ENCODE measurements at places on chromosomes 5 and 9.

GRCh38 chr9:8633784-8634183 is 834.2 kb upstream of the DMAC1 start:
- H3K36me3 ChIP-seq, result no peaks in the 10 kb centered on the region
- H3K4me1 ChIP-seq, result no peaks in the 10 kb centered on the region
- no peaks in the 10 kb centered on the region for H3K27me3 ChIP-seq
- no peak overlapping the region for H3K27ac ChIP-seq

DNA sequence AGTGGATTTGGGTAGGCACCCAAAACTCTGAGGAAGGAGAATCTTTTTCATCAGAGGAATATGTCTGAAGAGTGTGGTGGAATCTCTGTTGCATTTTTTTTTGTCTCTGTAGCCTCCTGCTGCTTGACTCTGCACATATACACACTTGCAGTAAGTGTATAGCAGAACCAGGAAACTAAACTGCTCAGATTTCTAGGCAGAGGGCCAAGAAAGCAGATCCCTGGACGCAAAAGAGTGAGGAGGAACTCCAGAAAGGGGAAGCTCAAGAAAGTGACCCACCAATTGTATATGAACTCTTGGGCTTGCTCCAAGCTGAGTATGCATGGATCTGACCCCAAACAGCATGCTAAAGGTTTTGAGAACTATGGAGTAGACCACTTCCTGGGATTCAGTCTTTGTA is 181.8 kb downstream of the GADD45G start:
- ATAC-seq, result no peak
- no peak overlapping the region for H3K4me3 ChIP-seq
- no peaks in the 10 kb centered on the region for H3K36me3 ChIP-seq

GRCh38 chr5:17229313-17229712 is 11.9 kb downstream of the BASP1 start:
- peaks cover 36% of the 10 kb centered on the region for H3K27me3 ChIP-seq
- H3K4me1 ChIP-seq, result no peaks in the 10 kb centered on the region
- no peak overlapping the region for H3K27ac ChIP-seq
- ATAC-seq, result no peak

DNA sequence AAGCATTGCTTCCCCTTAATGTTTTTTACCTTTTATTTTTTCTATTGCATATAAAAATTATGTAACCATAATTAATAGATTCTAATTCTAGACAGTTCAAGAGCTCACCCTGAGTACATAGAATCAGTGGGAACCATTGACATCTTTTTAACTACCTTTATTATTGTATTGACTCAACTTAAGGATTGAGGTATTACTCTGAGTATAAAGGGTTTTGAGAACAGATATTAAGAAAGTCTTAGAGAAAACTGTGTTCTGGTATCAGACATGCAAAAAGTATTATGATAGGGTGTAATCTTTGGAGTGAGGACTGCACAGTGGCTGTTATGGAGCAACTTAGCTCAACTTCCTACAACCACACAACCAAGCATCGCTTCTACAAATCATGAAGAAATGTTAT is 8.9 kb downstream of the SPEF2 start:
- H3K27me3 ChIP-seq, result no peaks in the 10 kb centered on the region
- no peak overlapping the region for H3K27ac ChIP-seq
- peaks cover 28% of the 10 kb centered on the region for H3K36me3 ChIP-seq
- no peaks in the 10 kb centered on the region for H3K4me1 ChIP-seq

- H3K36me3 ChIP-seq, result no peaks in the 10 kb centered on the region
- no peaks in the 10 kb centered on the region for H3K4me1 ChIP-seq
- H3K27me3 ChIP-seq, result peaks cover 10% of the 10 kb centered on the region
- ATAC-seq, result no peak
Measured at GRCh38 chr5:423233-423565, 19.8 kb upstream of the EXOC3 start.

- no peaks in the 10 kb centered on the region for H3K36me3 ChIP-seq
- H3K27me3 ChIP-seq, result peaks cover 10% of the 10 kb centered on the region
- no peaks in the 10 kb centered on the region for H3K4me1 ChIP-seq
- H3K27ac ChIP-seq, result no peak overlapping the region
- no peak for ATAC-seq
- H3K4me3 ChIP-seq, result no peak overlapping the region
Measured at GRCh38 chr5:58444805-58445204, 15.1 kb downstream of the PLK2 start.

- no peaks in the 10 kb centered on the region for H3K27me3 ChIP-seq
- no peak overlapping the region for H3K4me3 ChIP-seq
- H3K27ac ChIP-seq, result no peak overlapping the region
- no peaks in the 10 kb centered on the region for H3K4me1 ChIP-seq
- no peak for ATAC-seq
- H3K36me3 ChIP-seq, result no peaks in the 10 kb centered on the region
Measured at GRCh38 chr5:126284977-126285696, 138.1 kb upstream of the GRAMD2B start.

Measured in gastroesophageal sphincter (tissue), 4 donors.